ENCODE measurements at places on chromosomes 5 and 9.

DNA sequence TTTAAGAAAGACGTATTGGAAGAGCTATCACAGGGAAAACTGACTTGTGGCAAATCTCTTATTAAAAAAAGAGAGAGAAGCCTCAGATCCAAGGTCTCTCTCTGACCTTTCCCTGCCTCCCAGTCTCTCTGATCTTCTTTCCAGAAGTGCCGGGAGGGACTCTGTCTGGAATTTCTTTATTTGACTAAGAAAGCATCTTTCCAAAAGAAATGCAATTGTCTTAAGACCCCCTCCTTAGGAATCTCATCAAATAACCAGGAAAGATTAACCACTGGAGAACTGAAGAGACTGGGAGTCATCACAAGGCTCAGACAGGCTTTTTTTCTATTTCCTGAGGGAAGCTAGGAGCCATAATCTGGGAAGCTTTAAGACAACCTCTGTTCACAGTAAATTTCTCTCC lies 4.6 kb downstream of the C1QTNF3 start:
- no peak for DNase-seq

DNA sequence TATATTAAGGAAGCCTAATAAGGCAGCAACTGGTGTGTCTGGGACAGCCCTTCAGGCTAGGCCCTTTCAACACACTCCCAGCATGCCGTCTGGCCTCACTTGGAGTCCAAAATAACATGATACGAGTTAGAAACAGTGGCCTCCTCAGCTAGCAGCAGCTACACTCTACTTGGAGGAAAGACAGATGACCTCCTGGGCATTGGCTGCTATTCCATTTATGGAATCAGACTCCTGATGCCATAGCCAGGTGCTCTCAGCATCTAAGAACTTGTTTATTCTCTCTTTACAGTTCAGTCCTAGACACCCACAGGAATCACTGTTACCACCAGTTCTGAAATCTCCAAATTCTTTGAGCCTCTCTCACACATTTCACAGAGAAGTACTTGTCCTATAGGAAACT lies 31.8 kb downstream of the RUSC2 start:
- DNase-seq, result no peak

DNA sequence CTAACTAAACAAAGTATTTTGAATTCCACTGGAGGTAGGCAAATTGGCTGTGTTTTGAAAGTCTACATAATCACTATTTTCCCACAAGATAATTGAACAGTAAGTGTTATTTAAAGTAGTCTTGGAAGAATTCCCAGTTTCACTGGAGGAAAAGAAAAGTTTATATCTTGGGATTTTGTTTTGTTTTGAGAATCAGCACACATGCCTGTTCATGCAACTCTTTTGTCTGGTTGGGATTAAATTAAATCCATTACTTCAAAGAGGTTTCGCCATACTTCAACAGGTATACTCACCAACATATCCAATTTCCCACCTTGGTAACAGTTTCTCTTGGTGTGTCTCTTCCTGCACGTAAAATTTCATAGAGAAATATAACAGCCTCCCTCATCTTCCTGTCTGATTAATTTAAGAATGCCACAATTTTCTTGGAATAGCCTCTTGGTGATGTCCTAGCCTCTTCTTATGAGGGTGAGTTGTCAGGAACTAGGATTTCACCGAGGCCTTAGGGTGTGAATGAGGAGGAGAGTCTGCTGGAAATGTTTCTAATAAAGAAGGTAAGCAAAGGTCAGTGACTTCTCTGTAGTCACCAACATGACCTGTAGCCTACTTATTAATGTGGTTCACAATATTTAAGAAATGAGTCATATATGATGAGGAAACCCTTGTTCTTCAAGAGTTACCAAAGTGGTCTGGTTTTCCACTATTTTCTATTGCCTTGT lies 48.1 kb downstream of the ITGA2 start:
- DNase-seq, result no peak

GRCh38 chr5:82309091-82309531 lies 31.0 kb upstream of the RPS23 start:
- DNase-seq, result no peak

DNA sequence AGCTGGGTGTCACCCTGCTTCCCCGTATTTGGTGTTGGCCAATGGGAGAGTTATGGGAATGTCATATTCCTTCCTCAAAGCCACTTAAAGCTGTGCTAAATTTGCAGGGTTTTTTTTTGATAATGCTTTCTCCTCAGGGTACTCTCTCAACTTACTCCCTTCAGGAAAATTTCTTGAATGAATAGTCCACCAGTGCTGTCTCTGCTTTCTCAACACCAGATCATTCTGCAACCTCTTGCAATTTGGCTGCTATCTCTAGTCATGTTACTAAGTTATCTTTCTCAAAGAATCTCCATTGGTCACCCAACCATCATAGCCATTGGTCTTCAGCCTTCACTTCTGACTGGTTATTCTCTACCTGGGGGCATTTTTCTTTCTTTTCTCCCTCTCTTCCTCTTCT lies 13.4 kb upstream of the TNFAIP8 start:
- DNase-seq, result no peak

GRCh38 chr9:92265154-92265553 lies 28.3 kb downstream of the IARS1 start:
- DNase-seq, result no peak

DNA sequence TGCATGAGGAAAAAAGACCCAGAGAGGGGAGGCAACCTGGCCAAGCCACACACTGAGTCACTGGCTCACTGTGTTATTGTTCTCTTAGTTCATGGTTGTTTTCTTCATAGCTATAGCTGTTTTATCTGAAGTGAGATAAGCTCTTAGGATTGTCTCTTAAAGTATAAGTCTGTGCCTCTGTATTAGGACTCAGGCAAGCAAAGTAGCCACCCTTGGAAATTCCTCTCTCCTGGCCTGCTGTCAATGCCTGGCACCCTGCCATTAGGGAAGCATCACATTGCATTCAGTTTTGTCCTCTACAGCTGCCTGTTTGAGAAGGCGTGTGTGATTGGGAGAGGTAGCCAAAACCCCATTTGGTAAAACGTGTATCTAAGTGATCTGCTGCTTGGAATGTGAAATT lies 147.4 kb upstream of the GLRA1 start:
- DNase-seq, result no peak

- no peak for DNase-seq
Observed at GRCh38 chr5:68027519-68027918, 188.0 kb upstream of the PIK3R1 start.

- no peak for DNase-seq
Observed at GRCh38 chr5:143434261-143435209, 31.0 kb upstream of the NR3C1 start.

DNA sequence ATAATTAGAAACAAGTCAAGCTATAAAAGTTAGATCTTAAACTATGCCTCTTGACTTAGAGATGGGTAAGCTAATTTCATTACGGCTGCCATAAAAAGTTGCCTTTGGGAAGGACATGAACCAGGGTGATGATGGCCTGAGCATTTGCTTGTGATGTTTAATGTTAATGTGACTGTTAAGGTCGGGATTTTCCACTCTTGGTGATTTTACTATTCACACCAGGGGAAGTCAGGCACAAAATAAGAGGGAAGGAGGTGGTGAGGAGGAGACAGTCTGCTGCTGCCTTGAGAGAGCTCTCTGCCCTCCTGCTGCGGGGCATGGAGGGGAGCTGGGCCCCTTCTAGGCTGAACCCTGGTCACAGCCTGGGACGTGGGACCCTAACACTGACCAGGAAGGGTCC lies 34.4 kb downstream of the AHRR start:
- DNase-seq, result no peak

GRCh38 chr5:110809006-110809405 lies 70.2 kb downstream of the SLC25A46 start:
- DNase-seq, result no peak

DNA sequence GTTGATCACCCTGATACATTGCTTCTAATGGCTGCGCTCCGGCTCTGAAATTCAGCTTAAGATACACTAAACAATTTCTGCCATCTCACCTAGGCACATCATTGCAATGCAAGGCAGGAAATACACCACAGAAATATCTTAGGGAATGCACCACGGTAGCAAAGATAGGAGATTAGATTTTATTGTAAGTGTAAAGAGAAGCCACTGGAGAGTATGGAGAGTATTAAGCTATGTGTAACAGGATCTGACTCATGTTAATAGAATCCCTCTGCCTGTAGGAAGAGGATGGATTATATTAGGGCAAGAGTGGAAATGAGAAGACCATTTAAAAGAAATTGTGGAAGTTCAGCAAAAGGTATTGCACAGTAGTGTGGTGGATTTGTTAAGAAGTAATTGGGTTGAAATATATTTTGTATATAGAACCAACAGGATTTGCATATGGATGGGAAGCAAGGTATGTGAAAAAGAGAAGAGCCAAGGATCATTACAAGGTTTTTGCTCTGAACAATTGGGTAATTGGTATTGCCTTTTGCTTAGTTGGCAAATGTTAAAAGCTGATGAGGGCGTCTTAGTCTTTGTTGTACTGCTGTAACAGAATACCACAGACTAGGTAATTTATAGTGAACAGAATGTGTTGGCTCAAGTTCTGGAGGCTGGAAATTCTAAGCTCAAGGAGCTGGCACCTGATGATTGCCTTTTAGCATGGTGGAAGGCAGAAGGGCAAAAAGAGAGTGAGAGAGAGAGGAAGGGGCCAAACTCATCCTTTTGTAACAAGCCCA lies 636.1 kb downstream of the PSAT1 start:
- peak; percentile 31 for DNase-seq

GRCh38 chr5:119554597-119554996 lies 74.8 kb upstream of the FAM170A start:
- DNase-seq, result no peak

- no peak for DNase-seq
Observed at GRCh38 chr5:136169218-136169617, 23.7 kb downstream of the SMIM32 start.

- DNase-seq, result no peak
Observed at GRCh38 chr9:131186622-131187021, 61.2 kb downstream of the NUP214 start.

- no peak for DNase-seq
Observed at GRCh38 chr5:151970885-151971284, 46.2 kb upstream of the GLRA1 start.

- DNase-seq, result no peak
Observed at GRCh38 chr5:178339272-178339671, 106.7 kb upstream of the PHYKPL start.

Measured in H54 (cell line).